ENCODE measurements at places on chromosomes 13 and 19. TPM values are rescaled to one million over a fixed set of nuclear protein-coding genes. Genes with fewer than 3 reads are reported as not detected.

GRCh38 chr13:73231471-73231870 lies 172.7 kb downstream of the KLF5 start:
- DNase-seq: no peak

- DNase-seq: peak; percentile 99
Observed at GRCh38 chr19:37317403-37318209, 53.3 kb upstream of the ZNF527 start.

GRCh38 chr13:39961036-39961435 lies 305.6 kb downstream of the COG6 start:
- DNase-seq: no peak

DNA sequence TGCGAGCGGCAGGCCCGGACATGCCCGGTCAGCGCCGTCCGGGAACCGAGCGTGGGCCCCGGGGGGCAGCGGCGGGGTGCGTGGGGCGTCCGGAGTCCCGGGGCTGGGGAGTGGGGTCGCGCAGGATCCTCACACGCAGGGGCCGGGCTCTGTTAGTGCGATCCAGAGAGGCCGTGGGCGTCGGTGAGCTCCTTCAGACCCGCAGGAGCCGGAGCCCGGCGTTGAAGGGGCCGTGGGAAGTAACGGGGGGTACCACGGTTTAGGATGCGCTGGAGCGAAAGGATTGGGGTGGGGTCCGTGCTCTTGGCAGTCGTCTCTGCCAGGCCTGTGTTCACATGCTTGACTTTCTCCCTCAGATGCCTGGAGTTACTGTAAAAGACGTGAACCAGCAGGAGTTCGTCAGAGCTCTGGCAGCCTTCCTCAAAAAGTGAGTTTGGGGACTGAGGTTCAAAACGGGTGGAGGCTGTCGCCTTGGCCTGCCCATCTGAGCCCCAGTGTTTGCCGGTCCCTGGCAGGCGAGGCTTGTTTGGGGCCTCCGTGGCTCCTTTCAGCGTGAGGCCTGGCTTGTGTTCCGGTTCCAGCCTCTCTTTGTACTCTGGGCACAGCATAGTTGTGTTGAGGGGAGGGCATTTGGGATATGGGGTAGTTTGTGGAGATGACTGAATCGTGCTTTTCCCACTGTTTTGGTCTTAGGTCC lies 512 bp downstream of the RPS19 start:
- DNase-seq: peak; percentile 57

DNA sequence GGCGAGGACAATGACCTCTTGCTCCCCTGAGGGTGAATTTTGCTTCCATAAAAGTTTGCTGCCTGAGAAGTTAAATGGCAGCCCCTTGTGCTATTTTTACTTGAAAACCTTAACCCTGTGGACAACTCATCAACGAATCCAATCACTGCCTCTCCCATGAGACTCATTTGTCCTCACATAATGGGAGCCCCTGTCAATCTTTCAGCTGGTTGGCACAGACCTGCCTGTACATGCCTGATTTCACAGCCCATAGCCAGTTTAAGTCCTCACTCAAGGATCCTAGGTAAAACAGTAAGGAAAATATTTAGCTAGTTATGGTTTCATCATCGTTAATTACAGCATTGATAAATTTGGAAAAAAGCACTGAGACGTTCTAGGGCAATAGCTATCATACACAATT lies 207.4 kb downstream of the NHLRC3 start:
- no peak for DNase-seq

DNA sequence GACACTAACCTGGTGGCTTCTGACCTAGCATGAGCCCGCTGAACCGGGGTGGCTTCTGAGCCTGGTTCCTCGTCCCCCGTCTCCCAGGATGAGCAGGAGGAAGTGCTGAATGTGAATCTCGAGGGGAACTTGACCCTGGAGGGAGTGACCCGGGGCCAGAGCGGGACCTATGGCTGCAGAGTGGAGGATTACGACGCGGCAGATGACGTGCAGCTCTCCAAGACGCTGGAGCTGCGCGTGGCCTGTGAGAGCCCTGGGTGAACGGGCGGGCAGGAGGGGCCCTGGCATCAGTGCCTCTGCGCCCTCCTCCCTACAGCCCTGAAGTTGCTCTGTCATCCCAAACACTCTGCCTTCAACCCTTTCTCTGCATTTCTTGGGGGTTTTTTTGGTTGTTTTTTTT lies 5.6 kb downstream of the BCAM start:
- no peak for DNase-seq

GRCh38 chr13:102311419-102311796 lies 90.4 kb downstream of the FGF14 start:
- no peak for DNase-seq

GRCh38 chr19:50559636-50560035 lies 8.6 kb downstream of the LRRC4B start:
- DNase-seq: no peak

- no peak for DNase-seq
Observed at GRCh38 chr19:2083174-2083854, 12.8 kb downstream of the MOB3A start.

DNA sequence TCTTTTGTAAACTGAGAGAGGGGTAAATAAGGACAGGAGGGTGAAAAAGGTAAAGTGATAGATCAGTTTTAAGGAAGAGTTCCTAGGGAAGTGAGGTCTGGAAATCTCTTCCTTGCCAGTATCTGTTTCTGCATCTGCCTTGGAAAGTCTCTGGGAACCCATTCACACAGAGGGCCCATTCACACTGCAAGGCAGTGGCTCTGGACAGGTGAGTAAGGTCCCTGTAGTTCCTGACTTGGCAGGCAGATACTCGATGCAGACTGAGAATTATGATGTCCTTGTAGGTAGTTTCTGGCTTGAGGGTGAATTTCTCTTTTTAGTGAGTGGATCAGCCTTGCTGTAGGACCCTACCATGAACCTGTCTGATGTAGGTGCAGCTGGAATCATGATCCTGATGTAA lies 293.3 kb downstream of the NALCN start:
- no peak for DNase-seq

- no peak for DNase-seq
Observed at GRCh38 chr13:113350065-113350937, 13.6 kb downstream of the GRTP1 start.

GRCh38 chr13:32468502-32469142 lies 40.7 kb upstream of the N4BP2L1 start:
- DNase-seq: peak; percentile 8

DNA sequence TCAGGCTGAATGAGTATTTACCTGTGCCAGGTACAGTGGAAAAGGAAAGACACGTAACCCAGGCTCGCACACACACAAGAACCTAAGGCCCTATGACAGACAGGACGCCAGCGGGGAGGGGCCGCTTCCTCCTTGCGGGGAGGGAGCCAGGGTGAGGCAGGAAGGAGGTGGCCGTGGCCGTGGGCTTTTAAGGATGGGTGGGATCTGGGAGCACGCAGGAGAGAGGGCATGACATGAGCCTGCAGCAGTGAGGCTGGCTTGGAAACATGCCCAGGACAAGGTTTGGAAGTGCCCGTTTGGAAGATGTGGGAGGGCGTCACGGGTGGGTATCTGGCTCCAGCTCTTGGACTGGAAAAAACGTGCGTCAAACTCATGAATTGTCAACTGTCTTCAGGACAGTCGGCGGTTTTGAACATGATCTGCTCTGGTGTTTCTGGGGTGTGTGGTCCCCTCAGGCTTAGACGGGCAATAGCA lies 20.1 kb downstream of the SH3GL1 start:
- no peak for DNase-seq

DNA sequence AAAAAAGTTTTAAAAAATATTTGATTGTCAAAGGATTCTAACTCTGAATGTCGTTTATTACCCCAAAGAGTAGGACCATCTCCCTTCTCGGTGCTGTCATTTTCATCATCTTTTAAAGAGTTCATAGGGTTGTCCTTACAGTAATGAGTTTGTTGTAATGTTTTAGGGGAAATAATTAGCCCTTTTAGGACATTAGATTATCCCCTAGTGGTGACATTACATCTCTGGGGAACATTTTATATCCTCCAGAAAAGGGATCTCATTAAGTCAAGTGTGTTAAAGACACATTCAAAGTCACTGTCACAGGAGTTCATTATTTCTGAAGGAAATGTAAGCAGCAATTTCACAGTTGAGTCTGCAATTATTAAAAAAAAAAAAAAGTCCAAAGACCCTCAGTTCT lies 99.3 kb upstream of the GJB6 start:
- DNase-seq: no peak

GRCh38 chr13:113598481-113598880 lies 13.9 kb downstream of the TFDP1 start:
- no peak for DNase-seq

- no peak for DNase-seq
Observed at GRCh38 chr19:13037731-13038130, 42.5 kb downstream of the NFIX start.

DNA sequence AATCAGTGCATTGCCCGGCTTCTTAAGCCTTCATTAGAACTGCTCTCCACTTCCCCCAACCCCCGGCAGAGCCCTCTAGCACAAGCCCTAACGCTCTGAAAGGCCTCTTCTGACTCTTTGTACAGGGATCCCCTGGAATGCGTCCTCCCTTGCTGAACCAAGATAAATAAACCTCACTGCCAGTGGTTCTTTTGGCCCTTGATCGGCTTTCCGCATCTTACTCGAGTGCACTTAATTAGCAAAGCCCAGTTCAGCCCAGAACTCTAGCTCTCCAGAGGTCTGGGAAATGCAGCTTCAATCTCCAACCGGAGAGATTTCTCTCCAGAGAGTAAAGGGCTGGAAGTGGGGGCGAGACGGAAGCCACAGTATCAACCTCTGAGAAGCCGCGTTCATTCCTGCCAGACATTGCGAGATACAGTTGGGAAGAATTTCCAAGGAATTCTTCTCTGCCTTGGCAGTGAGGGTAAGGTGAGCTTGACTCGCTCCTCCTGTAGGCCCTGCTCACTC lies 8.7 kb upstream of the ZNF444 start:
- peak; percentile 82 for DNase-seq

DNA sequence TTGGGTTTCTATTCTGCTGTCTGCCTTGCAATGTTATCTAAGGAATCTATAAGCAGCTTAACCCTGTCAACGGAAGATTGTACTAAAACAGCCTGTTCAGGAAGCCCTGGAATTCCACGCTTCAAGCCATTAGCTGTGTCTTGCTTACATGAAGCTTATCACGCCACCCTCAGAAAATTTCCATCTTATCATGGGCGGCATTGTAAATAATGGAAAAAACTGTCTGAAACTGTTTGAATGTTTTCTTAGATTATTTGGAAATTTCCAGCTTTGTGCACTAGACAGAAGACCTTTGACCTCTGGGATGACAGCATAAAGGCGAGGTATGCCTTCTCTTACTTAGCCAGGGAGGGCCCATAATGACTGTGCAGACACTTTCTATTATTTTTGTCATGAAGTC lies 319.7 kb downstream of the KCNRG start:
- no peak for DNase-seq

DNA sequence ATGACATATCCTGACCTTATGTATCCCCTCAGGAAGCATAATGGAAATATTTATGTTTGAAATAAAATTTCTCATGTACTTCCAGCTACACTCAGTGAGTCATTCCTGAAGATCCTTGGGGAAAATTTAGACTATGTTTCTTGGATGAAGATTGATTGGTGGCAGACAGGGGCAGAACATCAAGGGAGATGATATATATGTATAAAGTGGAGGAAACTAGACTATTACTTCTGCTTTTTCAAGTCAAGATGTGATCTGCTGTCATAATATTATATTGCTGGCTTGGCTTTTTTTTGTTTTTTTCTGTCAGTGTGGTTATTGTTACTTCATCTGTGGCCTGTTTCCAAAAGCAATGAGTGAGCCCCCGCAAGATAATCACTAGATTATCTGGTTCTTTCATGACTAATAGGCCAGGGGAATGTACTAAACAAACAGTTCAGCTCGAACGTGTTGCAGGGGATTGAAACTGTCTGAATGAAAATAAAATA lies 87.2 kb upstream of the TNFSF11 start:
- peak; percentile 94 for DNase-seq

DNA sequence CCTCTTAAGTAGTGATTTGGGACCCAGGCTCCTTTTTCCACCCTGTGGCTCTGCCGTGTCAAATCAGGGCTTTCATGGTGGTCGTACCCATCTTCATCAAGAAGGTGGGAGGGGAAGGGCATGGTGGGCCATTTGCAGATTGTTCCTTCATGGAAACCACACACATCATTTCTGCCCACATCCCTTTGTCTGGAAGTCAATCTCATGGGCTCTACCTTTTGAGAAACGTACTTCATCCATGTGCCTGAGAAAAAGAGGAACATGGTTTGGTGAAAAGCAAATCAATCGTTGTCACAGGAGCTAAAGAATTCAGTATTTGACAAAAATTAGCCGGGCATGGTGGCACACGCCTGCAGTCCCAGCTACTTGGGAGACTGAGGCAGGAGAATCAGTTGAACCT lies 233.4 kb downstream of the FOXO1 start:
- DNase-seq: no peak

GRCh38 chr13:44309794-44310757 lies 63.5 kb upstream of the SERP2 start:
- DNase-seq: peak; percentile 83

GRCh38 chr13:29710511-29710910 lies 115.0 kb upstream of the SLC7A1 start:
- no peak for DNase-seq

- peak; percentile 67 for DNase-seq
Observed at GRCh38 chr19:35549174-35549788, 3.9 kb downstream of the TMEM147 start.

Gene TMEM38A
- total RNA-seq: 3.3 TPM

Gene SHISA7
- not detected for total RNA-seq

Gene STK11
- total RNA-seq: 84.1 TPM

Gene RASAL3
- total RNA-seq: not detected

Data from fibroblast of the aortic adventitia (primary cell).